Mesenteric fat pad (tissue), 1 donor: ENCODE measurements at places on chromosomes 6 and 20. TPM values are rescaled to one million over a fixed set of nuclear protein-coding genes. Genes with fewer than 3 reads are reported as not detected.

The SOX18 gene
- total RNA-seq = 70.5 TPM

The LY86 gene
- 5.4 TPM for total RNA-seq

The CLIC5 gene
- 8.2 TPM for total RNA-seq

DNA sequence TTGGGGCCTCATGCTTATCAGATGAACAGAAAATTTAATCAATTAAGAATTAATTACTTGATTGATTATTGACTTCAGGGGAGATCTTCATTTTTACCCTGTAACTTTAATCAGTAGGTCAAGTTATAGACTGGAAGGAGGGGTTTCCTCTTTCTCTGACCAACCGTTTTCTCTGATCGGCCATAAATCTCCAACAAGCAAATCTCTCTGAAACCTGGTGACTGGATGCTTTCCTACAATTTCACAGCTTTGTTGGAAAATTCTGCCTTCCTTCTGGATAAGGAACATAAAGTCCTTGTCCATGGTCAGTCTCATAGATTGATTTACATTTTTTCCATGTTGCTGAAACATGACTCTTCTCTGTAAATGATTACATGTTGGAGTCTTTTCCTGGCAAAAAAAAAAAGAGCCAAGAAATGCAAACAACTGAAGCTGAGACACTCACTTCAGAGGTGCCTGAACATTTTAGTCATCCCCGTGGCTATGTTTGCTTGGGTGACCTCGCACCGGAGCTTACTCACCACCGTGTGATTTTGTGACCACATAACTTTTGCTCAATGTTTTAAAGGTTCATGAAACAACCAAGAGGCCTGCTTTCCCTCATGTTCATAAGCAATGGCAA is 31.0 kb downstream of the IRF4 start:
- no peak for DNase-seq

- DNase-seq = no peak
Measured at GRCh38 chr20:46979603-46980241, 85.1 kb downstream of the EYA2 start.

DNA sequence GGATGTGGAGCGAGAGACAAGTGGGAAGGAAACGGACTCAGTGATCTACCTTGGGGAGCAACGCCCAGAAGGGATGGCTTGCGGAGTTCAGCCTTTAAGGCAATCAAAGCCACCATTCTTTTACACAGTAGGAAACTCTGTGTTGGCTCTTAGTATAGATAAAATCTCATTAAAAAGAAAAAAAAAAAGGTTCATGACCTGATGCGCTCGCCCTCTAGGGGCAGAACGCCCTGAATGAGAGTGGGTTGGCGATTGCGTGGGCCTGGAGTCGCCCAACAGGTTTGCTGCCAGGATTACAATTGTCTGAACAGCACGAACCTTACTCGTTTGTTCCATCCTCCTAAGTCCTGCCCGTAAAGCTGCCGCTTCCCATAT is 1.2 kb downstream of the TPD52L1 start:
- no peak for DNase-seq

- no peak for DNase-seq
Measured at GRCh38 chr6:2793534-2794151, 28.4 kb downstream of the WRNIP1 start.

- no peak for DNase-seq
Measured at GRCh38 chr6:114445846-114446245, 103.0 kb upstream of the HS3ST5 start.

DNA sequence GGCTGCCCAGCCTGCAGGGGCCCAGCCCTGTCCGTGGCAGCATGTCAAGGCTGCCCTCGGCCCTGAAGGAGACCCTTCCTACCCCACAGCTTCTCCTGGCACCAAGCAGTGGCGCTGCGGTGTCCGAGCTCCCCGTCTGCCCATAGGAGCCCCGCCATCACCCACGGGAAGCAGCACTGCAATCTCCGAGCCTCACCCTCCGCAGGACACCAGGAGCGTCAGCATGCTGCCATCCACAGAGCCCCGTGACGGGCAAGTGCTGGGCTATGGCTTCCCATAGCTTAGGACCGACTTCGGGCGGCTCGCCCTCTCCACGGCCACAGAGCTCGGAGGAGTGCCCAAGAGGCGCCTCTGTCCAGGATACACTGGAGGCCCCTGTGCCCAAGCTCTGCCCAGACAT is 25.1 kb downstream of the YTHDF1 start:
- no peak for DNase-seq

- peak; percentile 95 for DNase-seq
Measured at GRCh38 chr6:32118782-32119628, 9.0 kb downstream of the ATF6B start.

GRCh38 chr6:112362812-112363570 is 15.9 kb downstream of the RFPL4B start:
- DNase-seq = no peak
